Bronchus fibroblast of lung (primary cell): ENCODE measurements at places on chromosomes 16 and 17. TPM values are rescaled to one million over a fixed set of nuclear protein-coding genes. Genes with fewer than 3 reads are reported as not detected.

The SSTR5 gene
- not detected in 2 replicates for total RNA-seq

The TRAPPC2L gene
- total RNA-seq: 40.2 and 53.4 TPM in 2 replicates

The HS3ST3A1 gene
- total RNA-seq: 20.5 and 21.6 TPM in 2 replicates

The CXCL16 gene
- total RNA-seq: 0.34 and 0.59 TPM in 2 replicates

The PCTP gene
- 15.2 and 18.3 TPM in 2 replicates for total RNA-seq

The C17orf67 gene
- 1.0 and 1.3 TPM in 2 replicates for total RNA-seq

The KRTAP16-1 gene
- total RNA-seq: not detected in 2 replicates

The CFAP119 gene
- total RNA-seq: 2.7 and 6.2 TPM in 2 replicates

The TPPP3 gene
- 0.15 and 0.34 TPM in 2 replicates for total RNA-seq

The TEX14 gene
- not detected in 2 replicates for total RNA-seq

The ASPHD1 gene
- total RNA-seq: 2.9 and 4.8 TPM in 2 replicates

The IRX5 gene
- not detected in 2 replicates for total RNA-seq

The ANKRD40CL gene
- total RNA-seq: not detected in 2 replicates

The CES5A gene
- not detected in 2 replicates for total RNA-seq

The KPNA2 gene
- 274 and 297 TPM in 2 replicates for total RNA-seq

The CDRT15 gene
- total RNA-seq: not detected in 2 replicates

The PTX4 gene
- total RNA-seq: 0.15 and 0.17 TPM in 2 replicates

The ZNF597 gene
- total RNA-seq: 0.67 and 0.74 TPM in 2 replicates

The SAMD14 gene
- total RNA-seq: 1.0 and 1.8 TPM in 2 replicates

The HOXB7 gene
- 11.9 and 14.8 TPM in 2 replicates for total RNA-seq

The SPATA33 gene
- 5.1 and 7.4 TPM in 2 replicates for total RNA-seq

The KRTAP3-2 gene
- total RNA-seq: not detected in 2 replicates

The KRT32 gene
- total RNA-seq: not detected in 2 replicates

The MVP gene
- total RNA-seq: 311 and 319 TPM in 2 replicates

The CCL1 gene
- total RNA-seq: not detected in 2 replicates

The PYY gene
- total RNA-seq: 0.45 and 0.50 TPM in 2 replicates

The CD300A gene
- not detected in 2 replicates for total RNA-seq

The CHMP6 gene
- 22.5 and 24.1 TPM in 2 replicates for total RNA-seq

The PPP1R1B gene
- 0.45 TPM in 1 of 2 replicates, not detected in the other for total RNA-seq

The TP53TG3D gene
- total RNA-seq: not detected in 2 replicates

The ADAD2 gene
- not detected in 2 replicates for total RNA-seq

The C17orf50 gene
- not detected in 2 replicates for total RNA-seq

The ACAP1 gene
- total RNA-seq: 0.50 and 1.2 TPM in 2 replicates
